ENCODE measurements at places on chromosomes 2 and 18.
A peak's percentile ranks its signal among the peaks of the same experiment; 100 is the strongest.

GRCh38 chr2:21947046-21947445, 823.3 kb downstream of the TDRD15 start:
- no peaks in the 10 kb centered on the region for H3K27me3 ChIP-seq
- H3K36me3 ChIP-seq = no peaks in the 10 kb centered on the region
- no peaks in the 10 kb centered on the region for H3K4me1 ChIP-seq
- no peak overlapping the region for H3K4me3 ChIP-seq

GRCh38 chr2:220646424-220646823, 925.7 kb downstream of the EPHA4 start:
- H3K27me3 ChIP-seq = no peaks in the 10 kb centered on the region
- no peak overlapping the region for H3K27ac ChIP-seq
- DNase-seq = no peak
- peaks cover 3% of the 10 kb centered on the region for H3K4me1 ChIP-seq
- no peak overlapping the region for H3K4me3 ChIP-seq
- H3K36me3 ChIP-seq = no peaks in the 10 kb centered on the region

GRCh38 chr2:207155516-207156444, 10.0 kb downstream of the KLF7 start:
- H3K4me1 ChIP-seq = peaks cover 42% of the 10 kb centered on the region
- DNase-seq = no peak
- H3K4me3 ChIP-seq = peak overlapping the region; percentile 51

DNA sequence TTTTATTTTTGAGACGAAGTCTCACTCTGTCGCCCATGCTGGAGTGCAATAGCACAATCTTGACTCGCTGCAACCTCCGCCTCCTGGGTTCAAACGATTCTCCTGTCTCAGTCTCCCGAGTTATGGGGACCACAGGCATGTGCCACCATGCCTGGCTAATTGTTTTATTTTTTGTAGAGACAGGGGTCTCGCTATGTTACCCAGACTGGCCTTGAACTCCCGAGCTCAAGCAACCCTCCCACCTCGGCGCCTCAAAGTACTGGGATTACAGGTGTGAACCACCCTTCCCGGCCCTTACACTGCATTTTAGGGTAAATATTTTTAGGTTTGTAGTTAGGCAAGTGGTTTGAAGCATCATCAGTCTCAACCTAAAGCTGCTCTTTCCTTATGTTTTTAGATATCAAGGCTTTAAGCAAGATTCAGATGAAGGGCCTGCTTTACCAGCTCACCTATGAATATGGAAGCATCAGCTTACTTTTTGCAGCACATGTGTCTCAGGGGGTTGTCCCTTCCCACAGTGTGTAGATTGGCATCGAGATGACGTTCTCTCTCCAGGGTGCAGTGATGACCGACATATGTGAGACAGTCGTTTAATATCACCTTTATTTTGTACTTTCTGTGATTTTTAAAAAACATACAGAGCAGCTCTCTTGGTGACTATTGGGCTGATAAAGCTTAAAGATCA, 47.2 kb downstream of the ATIC start:
- no peaks in the 10 kb centered on the region for H3K4me1 ChIP-seq
- peaks cover 31% of the 10 kb centered on the region for H3K36me3 ChIP-seq
- no peak for DNase-seq
- H3K4me3 ChIP-seq = no peak overlapping the region
- H3K27ac ChIP-seq = no peak overlapping the region

DNA sequence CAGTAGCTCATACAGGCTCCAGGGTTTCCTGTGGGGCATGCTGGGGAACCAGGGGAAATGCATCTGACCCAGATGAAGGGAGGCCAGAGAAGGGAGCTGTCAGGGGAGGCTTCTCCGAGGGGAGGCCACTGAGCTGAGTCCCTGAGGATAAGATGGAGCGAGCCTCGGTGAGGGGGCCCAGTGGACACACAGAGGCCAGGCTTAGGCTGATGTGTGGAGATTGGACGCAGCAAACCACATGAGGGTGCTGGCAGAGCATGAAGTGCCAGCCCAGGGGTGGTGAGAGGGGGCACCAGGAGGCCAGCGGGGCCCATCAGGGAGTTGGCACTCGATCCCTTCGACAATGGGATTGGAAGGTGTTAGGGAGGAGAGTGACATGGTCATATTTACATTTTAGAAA, 235.0 kb downstream of the KLHL29 start:
- peaks cover 3% of the 10 kb centered on the region for H3K4me1 ChIP-seq
- no peak overlapping the region for H3K4me3 ChIP-seq
- H3K27ac ChIP-seq = no peak overlapping the region
- no peak for DNase-seq
- H3K36me3 ChIP-seq = no peaks in the 10 kb centered on the region

DNA sequence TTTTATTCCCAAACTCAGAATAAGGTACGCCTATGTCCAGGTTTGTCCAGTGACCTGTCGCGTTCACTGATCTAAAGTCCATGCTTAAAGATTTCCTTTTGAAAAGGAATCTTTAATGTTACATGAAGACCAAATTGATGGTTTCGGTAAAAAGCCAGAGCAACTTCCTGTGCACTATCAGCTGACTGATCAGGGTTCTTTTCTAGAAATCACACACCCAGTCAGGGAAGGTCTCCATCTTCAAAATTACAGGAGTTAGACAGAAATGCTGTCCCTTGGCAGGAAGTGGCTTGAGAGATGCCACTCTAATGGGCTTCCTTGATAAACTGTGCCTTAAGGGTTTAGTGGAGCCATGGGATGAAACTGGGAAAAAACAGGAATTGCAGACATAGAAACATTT, 14.7 kb upstream of the ARHGAP25 start:
- peaks cover 1% of the 10 kb centered on the region for H3K36me3 ChIP-seq
- peak overlapping the region; percentile 73 for H3K27ac ChIP-seq
- H3K27me3 ChIP-seq = no peaks in the 10 kb centered on the region
- H3K4me1 ChIP-seq = peaks cover 75% of the 10 kb centered on the region
- DNase-seq = no peak
- peak overlapping the region; percentile 78 for H3K4me3 ChIP-seq

- no peaks in the 10 kb centered on the region for H3K36me3 ChIP-seq
- H3K4me1 ChIP-seq = no peaks in the 10 kb centered on the region
- DNase-seq = no peak
- H3K4me3 ChIP-seq = no peak overlapping the region
- no peak overlapping the region for H3K27ac ChIP-seq
Observed at GRCh38 chr2:180705122-180705521, 275.3 kb upstream of the UBE2E3 start.

GRCh38 chr2:11998218-11998617, 251.8 kb downstream of the LPIN1 start:
- H3K4me1 ChIP-seq = peaks cover 2% of the 10 kb centered on the region
- no peak overlapping the region for H3K27ac ChIP-seq
- no peak for DNase-seq
- peaks cover 33% of the 10 kb centered on the region for H3K27me3 ChIP-seq
- H3K36me3 ChIP-seq = peaks cover 4% of the 10 kb centered on the region

- H3K36me3 ChIP-seq = peaks cover 32% of the 10 kb centered on the region
- no peak for DNase-seq
- no peak overlapping the region for H3K4me3 ChIP-seq
- peak overlapping the region; percentile 56 for H3K27ac ChIP-seq
Observed at GRCh38 chr2:202754936-202755335, 116.6 kb downstream of the ICA1L start.

DNA sequence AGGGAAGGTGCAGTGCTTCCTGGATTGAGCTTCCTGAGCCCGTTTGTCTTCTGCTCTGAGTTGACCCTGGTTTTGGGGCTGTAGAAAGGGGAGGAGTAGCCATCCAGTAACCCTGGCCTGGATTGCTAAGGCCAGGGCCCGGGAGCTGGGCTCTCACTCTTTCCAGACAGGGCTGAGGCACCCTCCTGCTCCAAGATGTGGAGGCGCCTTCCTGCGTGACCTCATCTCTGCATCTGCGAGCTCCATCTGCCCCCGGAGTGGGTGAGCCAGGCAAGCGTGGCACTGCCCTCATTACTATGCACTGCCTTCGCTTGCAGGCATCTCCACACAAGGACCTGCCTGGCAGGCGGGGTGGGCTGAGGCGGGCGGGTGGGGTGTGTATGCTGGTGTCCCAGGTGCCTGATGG, 58.0 kb downstream of the RAB31 start:
- H3K27me3 ChIP-seq = peaks cover 19% of the 10 kb centered on the region
- no peak for DNase-seq
- H3K4me3 ChIP-seq = no peak overlapping the region
- H3K4me1 ChIP-seq = no peaks in the 10 kb centered on the region
- no peaks in the 10 kb centered on the region for H3K36me3 ChIP-seq

- no peak overlapping the region for H3K27ac ChIP-seq
- peaks cover 23% of the 10 kb centered on the region for H3K4me1 ChIP-seq
- DNase-seq = no peak
- no peak overlapping the region for H3K4me3 ChIP-seq
Observed at GRCh38 chr18:49400398-49401072, 59.9 kb downstream of the DYM start.

- no peak for DNase-seq
- peaks cover 3% of the 10 kb centered on the region for H3K36me3 ChIP-seq
- no peaks in the 10 kb centered on the region for H3K4me1 ChIP-seq
- no peak overlapping the region for H3K27ac ChIP-seq
- peaks cover 20% of the 10 kb centered on the region for H3K27me3 ChIP-seq
Observed at GRCh38 chr2:238165288-238165921, 6.6 kb downstream of the ERFE start.

DNA sequence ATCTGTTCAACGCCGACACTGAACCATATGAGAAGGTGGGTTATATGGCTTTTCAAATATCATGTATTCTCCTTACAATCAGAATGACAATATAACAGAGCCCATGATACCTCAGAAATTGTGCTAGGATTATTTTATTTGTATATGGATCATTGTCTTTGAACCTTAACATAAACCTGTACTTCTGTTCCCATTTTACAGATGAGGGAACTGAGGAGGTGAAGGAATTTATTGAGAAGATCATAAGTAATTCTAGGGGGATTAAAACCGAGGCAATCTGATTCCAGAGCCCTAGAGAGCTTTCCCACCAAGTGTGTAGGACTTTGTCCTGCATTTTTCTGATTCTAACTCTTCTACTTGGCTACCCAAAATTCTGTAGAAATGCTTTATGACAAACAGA, 279.8 kb upstream of the FANCL start:
- peaks cover 13% of the 10 kb centered on the region for H3K27me3 ChIP-seq
- H3K4me1 ChIP-seq = no peaks in the 10 kb centered on the region
- H3K4me3 ChIP-seq = no peak overlapping the region

GRCh38 chr18:2534906-2535305, 36.4 kb downstream of the METTL4 start:
- H3K36me3 ChIP-seq = peaks cover 25% of the 10 kb centered on the region
- no peak overlapping the region for H3K4me3 ChIP-seq
- DNase-seq = no peak
- H3K4me1 ChIP-seq = no peaks in the 10 kb centered on the region
- H3K27me3 ChIP-seq = no peaks in the 10 kb centered on the region
- no peak overlapping the region for H3K27ac ChIP-seq

GRCh38 chr2:215728504-215729065, 284.8 kb downstream of the MREG start:
- no peaks in the 10 kb centered on the region for H3K36me3 ChIP-seq
- H3K27me3 ChIP-seq = peaks cover 12% of the 10 kb centered on the region
- H3K4me1 ChIP-seq = peaks cover 3% of the 10 kb centered on the region
- H3K4me3 ChIP-seq = no peak overlapping the region

DNA sequence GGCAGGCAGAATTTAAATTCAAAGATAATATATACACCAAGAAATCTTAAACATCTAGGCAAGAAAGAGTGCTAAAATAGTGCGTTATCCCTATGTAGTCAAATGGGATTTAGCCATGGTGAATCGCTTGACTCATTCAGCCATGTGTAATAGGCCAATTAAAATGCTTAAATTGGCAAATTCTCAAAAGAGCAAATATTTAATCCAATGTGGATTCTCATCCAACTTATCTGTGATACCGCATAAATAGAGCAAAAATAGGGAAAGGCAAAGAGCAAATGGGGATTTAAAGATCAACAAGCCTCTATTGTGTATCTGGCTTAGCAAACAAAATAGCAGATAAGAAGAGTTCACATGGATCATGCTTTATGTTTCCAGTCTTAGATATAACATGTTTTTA, 123.2 kb upstream of the RPRM start:
- H3K4me3 ChIP-seq = no peak overlapping the region
- no peak overlapping the region for H3K27ac ChIP-seq
- H3K4me1 ChIP-seq = no peaks in the 10 kb centered on the region
- H3K36me3 ChIP-seq = no peaks in the 10 kb centered on the region

DNA sequence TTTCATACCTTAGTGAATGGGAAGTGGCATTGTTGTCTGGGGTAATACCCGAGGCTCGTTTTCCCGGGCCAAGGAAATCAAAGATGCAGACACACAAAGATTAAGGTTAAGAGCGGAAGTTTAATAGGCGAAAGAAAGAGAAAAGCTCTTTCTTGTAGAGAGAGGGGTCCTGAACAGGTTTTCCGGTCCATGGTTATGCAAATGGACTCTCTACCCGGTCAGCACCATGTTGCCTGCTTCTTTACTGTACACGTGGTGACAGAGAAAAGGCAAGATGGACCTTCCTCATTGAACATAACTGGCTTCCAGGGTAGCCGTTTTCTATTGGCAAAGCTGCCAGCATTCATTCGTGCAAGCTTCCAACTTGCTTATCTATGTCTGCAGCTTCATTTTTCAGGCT, 2063.5 kb downstream of the SUCLG1 start:
- no peak overlapping the region for H3K27ac ChIP-seq
- H3K4me1 ChIP-seq = no peaks in the 10 kb centered on the region
- DNase-seq = no peak

DNA sequence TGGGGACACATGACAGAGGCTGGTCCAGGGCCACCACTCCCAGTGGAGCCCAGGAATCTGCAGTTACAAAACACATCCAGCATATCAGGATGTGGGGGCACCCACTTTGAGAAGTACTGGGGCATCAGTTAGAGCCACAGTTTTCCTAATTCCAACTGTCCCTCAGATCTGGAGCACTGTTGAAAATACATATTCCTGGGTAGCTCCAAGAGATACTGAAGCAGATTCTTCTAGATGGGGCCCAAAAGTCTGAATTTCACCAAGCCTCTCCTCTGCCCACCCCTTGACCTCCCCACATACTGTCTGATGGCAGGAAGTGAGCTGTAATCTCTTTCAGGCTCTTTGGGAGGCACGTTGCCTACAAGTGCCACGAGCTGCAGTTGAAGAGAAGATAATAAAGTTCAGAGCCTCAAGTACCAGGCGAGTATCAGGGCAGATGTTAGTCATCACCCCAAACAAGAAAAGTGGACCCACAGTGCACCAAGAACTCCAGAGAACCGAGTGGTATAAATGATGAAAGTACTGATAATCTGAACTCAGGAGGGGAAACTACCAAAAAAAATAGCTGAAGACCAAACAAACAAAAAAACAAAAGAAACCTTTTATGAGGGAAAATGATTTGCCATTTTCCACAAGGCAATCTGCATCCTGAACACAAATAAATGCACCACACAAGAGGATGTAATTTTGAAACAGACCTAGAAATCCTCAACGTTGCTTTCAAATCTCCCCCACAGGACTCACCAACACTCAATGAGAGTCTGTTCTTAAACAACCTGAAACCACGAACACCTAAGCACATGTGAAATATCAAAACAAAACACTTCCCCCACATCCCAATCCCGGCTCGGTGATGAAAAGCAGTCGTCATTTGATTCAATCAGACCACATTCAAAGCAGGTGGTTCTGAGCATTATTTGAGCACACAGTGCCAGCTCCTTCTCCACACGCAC, 98.7 kb downstream of the TCF4 start:
- peaks cover 16% of the 10 kb centered on the region for H3K27me3 ChIP-seq
- no peak for DNase-seq
- H3K4me3 ChIP-seq = peak overlapping the region; percentile 53
- peaks cover 14% of the 10 kb centered on the region for H3K4me1 ChIP-seq
- no peaks in the 10 kb centered on the region for H3K36me3 ChIP-seq
- peak overlapping the region; percentile 17 for H3K27ac ChIP-seq

Measured in activated naive CD8-positive, alpha-beta T cell treated with anti-CD3 and anti-CD28 coated beads, Interleukin-2, amount 10 ng/mL, durations not matched to agents 7 days and 5 days (primary cell).